Left lobe of liver (tissue), 2 donors: ENCODE measurements at places on chromosomes 1 and 21.

DNA sequence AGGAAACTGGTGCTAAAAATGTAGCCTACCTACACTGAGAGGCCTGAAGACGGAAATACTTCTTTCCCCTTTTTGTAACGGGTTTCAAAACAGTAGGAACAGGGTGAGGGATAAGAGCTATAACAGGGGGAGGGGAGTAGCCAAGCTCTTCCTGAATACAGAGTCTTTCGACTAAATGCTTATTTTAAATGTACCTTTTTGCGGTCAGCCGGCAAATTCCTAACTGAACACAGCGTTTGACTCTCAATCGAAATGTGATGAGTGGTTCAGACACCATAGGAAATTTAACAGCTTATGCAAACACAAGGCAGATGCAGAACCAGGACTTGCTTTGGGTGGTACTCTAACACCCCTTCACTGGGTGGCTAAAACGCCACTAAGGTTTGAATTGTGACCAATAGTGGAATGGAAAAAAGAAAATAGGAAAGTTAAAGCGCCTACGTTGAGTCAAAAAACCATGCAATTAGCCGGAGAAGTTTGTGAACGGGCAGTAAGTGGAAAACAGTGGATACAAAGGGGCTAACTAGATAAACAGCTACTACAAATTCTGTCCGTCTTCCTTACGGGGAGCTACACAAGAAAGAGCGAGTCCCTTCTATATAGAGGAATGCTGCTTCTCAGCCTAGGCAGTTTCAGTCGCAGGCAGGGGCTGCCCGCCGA lies 1.7 kb downstream of the EGLN1 start:
- DNase-seq = no peak

- DNase-seq = no peak
Observed at GRCh38 chr1:67224856-67225255, 58.6 kb downstream of the IL23R start.

- DNase-seq = no peak
Observed at GRCh38 chr1:107550358-107550757, 409.5 kb downstream of the NTNG1 start.

DNA sequence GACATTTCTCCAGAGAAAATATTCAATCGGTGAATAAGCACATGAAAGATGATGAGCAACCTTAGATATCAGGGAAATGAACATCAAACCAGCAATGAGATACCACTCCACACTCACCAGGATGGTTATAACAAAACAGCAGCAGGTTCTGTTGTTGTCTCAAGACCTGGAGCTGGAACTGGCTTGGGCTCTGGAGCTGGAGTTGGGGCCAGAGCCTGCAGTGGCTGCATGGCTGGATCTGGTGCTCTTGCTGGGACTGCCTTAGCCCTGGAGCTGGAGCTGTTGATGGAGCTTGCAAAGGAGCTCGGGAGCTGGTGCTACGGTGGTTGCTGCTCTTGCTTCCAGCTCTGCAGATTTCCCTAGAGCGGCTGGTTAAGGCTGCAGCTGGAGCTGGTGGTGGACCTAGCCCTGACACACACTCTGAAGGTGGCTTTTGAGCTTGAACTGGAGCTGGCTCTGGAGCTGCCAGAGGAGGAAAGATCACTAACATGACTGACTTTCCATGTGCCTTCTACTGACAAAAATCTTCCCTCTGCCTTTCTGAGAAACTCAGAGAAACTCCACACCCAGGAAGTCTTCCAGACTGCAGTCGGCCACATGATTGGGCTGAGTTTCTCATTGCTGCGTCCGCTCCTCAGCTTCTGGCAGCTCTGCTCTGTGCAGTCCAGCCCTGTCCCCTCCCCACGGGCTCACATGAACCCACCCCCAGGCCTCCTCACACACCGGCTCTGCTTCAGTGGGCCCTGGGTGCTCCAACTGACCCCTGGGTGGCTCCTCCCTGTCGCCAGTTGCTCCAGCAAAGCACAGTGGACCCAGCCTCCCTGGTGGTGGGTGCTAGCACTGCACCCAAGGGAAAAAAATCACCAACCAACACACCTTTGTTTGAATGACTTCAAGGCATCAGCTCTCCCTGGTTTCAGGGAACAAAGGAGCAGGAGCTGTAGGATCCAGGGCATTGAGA lies 139.1 kb upstream of the FMN2 start:
- peak; percentile 54 for DNase-seq

GRCh38 chr1:10631811-10632593 lies 157.3 kb downstream of the PEX14 start:
- DNase-seq = no peak

DNA sequence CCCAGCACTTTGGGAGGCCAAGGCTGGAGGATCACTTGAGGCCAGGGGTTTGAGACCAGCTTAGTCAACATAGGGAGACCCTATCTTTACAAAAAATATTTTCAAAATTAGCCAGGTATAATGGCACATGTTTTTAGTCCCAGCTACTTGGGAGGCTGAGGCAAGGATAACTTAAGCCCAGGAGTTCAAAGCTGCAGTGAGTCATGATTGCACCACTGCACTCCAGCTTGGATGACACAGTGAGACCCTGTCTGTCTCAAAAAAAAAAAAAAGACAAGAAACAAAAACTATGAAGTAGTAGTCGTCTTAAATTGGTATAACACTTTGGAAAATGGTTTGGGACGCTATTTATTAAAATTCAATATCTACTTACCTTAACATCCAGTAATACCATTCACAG lies 7.7 kb downstream of the AIM2 start:
- DNase-seq = no peak

DNA sequence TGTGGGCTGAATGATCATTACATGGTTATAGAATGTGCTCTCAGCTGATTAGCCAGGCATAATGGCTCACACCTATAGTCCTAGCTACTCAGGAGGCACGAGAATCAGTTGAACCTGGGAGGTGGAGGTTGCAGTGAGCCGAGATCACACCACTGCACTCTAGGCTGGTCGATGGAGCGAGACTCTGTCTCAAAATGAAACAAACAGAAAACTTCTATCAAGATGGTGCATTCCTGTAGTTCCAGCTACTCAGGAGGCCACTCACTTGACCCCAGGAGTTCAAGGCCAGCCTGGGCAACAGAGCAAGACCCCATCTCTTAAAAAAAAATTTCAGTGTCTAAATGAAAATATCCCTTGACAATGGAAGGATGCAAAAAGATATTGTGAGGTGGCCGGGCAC lies 10.9 kb downstream of the TIMM17A start:
- no peak for DNase-seq

GRCh38 chr1:111704240-111704639 lies 35.0 kb downstream of the INKA2 start:
- no peak for DNase-seq
